ENCODE measurements at places on chromosomes 6 and 20.

GRCh38 chr20:6053064-6053775 lies 640 bp downstream of the LRRN4 start:
- DNase-seq, result no peak

DNA sequence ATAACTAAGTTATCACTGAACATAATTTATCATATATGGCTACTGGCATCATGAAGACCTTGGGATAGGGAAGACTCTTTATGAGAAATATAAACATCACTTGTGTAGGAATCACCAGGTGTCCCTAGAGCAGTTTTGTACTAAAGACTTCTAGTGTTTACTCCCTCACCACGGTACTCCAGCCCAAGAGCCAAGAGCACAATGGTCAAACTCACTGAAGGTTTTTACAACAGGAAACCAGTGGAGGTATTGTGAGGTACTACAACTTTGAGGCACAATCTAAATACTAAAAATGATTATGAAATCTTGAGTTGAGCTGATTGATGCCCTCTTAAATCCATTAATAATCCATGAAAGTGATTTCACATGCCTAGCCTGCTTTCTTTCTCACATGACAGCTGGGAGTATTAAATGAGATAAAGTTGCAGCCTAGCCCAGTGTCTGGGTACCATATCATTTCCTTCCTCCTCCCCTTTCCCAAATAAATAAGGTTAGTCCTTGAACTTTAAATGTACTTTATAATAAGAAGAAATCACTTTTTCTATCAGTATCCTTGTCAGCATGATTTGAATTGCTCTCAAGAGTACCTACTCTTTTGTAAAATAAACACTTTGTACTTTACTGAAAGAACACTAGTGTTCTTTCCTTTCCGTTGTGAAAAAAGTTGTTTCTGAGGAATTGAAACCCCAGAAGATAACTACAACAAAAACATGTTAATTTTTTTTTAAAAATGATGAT lies 26.5 kb downstream of the GLO1 start:
- no peak for DNase-seq

DNA sequence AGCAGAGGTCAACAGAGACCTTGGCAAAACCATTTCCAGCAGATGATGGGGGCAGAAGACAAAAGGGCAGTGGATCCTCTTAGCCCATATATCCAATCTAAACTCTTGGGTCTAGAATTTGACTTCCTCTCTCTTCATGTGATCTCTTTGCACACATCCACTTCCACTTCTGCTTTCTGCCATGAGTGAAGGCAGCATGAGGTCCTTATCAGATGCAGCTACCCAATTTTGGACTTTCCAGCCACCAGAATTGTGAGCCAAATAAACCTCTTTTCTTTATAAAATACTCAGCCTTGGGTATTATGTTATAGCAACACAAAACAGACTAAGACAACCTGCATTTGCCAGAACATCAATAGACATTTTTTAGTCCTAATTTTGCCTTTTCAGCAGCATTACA lies 191.6 kb downstream of the ADAT2 start:
- DNase-seq, result no peak

GRCh38 chr6:155883334-155883731 lies 427.7 kb upstream of the NOX3 start:
- no peak for DNase-seq

DNA sequence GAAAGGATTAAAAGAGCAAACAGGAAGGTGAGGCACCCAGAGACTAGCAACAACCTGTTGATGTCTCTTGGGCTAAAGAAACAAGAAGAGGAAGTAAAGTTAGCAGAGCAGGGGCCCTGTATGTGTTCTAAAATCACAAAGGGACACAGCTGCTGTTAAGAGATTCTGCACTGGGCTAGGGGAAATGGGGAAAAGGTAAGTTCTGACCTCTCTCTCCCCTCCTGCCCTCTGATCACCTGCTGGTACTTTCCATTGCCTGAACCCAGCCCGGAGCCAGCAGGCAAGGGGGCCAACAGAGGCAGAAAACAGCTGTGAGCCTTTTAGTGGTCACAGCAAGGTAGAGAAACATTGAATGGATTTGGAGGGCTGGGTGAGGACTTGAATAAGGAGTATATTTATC lies 13.5 kb upstream of the CNR1 start:
- no peak for DNase-seq

- peak; percentile 71 for DNase-seq
These were observed at the start of gene EZR for GRCh38 chr6:158819213-158819976. Gene EZR, minus strand, starts transcription at chr6:158819368. Its CDS starts 1,275 bp downstream, at chr6:158818093.

GRCh38 chr6:138430361-138431145 lies 26.5 kb downstream of the HEBP2 start:
- no peak for DNase-seq

DNA sequence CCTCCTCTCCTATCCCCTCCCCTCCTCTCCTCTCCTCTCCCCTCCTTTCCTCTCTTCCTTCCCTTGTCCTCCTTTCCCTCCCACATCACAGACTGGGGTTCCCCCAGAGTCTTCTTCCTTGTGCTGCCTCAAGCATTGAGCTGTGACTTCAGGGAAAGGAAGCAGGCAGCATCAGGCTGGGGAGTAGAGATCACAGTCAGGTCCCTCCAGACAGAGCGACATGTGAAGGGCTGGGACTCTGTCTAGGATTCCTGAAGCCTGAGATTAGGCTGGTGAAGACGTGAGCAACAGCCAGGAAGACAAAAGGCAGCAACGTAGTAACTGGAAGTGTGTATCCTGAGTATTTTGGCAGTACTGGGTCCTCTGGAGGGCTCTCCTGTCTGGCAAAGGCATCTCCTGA lies 265.4 kb upstream of the SUPT3H start:
- DNase-seq, result no peak

GRCh38 chr20:1225263-1225782 lies 521 bp upstream of the RAD21L1 start:
- no peak for DNase-seq

DNA sequence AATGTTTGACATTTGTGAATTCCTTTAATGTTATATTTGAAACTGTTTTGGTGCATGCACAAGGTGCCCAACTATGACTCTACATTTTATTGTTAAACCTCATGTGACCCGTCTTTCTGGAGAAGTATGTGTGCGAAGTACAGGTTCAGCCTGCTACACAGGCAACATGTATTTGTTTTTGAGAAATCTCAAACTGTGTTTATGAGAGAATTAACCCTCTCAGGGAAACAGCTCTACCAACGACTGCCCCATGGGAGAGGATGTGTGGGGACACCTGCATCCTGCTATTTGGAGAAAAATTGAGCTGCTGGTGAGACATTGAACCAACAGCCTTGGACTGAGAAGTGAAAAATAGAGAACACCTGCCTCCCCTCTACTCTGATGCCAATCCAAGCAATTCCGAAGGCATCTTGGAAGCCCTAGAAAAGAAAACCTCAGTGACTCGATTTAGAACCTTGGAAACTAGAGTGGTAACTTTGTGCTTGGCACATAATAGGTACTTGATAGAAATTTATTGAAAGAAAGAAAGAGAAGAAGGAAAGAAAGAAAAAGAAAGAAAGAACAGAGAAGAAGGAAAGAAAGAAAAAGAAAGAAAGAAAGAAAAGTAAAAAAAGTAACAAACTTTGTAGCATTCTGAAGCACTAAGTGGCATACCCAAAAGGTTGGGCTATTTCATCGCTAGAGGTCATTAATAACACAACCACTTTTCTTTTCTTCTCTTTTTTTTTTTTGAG lies 2.9 kb upstream of the AKAP12 start:
- DNase-seq, result no peak

GRCh38 chr6:126376682-126377081 lies 36.8 kb downstream of the CENPW start:
- DNase-seq, result no peak

- DNase-seq, result no peak
These were observed 9.5 kb downstream of the PANK2 start for GRCh38 chr20:3898639-3899038.

GRCh38 chr20:50478162-50478990 lies 31.8 kb upstream of the PTPN1 start:
- DNase-seq, result peak; percentile 74

- DNase-seq, result no peak
These were observed 117.8 kb upstream of the CST7 start for GRCh38 chr20:24831232-24831631.

DNA sequence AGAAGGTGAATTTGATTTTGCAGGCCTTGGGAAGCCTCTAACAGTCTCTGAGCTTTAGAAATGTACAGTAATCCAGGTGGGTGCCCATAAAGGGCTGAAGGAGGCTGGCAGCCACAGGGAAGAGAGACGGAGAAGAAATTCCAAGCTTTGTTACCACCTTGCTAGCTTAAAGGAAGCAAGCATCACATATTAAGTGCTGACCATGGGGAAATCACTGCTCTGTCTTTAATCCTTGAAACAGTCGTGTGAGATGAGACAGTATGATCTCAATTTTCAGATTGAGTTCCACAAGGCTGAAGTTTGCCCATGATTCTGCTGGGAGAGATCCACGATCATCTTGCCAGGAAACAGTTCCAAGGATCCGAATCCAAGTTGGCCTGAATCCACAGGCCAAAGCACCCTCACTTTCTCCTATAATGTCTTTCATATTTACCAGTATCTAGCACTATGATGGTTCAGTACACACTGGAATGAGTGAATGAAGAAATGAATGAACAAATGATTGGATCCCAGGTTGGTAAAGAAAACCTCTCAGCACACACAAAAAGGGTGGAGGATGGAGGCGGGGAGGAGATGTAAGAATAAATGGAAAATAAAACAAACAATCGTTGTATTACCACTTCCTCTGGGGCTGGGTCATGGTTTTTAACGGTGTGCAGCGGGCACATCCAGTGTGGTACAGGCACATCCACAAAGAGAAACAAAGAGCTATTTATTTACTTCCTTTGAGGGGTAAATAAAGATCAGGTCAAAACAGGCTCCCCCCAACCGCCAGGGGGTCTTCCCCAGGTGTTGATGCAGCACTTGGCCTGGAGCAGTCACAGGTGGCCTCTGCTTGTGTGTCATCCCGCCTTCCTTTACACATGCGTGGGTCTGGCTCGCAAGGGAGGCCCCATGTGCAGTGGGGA lies 28.2 kb upstream of the TAF8 start:
- peak; percentile 59 for DNase-seq

DNA sequence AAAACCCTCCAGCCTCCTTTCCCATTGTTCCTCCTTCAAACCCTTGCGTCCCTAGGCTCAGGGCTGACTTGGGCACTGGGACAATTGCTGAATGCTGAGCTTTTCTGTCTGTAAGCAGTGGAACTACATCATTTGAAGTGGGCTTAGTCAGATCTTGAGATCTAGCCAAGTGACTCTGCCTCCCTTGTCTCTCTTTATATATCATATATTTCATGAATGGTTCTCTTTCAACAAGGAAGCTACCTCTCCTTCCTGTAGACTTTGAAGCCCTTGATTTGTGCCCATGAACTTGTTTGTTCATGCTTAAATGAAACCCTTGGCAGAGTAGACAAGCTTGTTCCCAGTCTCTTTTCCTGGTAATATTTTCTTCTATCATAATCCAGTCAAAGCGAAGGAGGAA lies 60.0 kb upstream of the KIF13A start:
- no peak for DNase-seq

GRCh38 chr6:170051229-170052172 lies 239.4 kb downstream of the DLL1 start:
- no peak for DNase-seq

DNA sequence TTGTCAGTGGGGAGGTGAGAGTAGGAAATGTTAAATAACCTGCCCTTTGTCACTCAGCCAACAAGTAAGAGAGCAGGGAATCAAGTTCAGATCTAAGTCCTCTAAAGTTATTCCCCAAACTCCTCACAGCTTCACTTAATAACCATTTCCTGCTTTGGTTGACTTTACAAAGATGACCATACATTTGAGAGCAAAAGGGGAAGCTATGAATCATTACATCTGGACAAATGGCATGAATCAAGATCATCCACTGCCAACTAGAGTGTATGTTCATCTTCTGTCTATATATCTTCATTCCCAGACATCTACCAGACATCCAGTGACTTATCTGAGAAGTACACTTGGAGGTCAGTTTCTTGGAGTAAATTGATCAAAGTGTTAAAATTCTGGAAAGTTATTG lies 15.1 kb upstream of the HIVEP2 start:
- no peak for DNase-seq

DNA sequence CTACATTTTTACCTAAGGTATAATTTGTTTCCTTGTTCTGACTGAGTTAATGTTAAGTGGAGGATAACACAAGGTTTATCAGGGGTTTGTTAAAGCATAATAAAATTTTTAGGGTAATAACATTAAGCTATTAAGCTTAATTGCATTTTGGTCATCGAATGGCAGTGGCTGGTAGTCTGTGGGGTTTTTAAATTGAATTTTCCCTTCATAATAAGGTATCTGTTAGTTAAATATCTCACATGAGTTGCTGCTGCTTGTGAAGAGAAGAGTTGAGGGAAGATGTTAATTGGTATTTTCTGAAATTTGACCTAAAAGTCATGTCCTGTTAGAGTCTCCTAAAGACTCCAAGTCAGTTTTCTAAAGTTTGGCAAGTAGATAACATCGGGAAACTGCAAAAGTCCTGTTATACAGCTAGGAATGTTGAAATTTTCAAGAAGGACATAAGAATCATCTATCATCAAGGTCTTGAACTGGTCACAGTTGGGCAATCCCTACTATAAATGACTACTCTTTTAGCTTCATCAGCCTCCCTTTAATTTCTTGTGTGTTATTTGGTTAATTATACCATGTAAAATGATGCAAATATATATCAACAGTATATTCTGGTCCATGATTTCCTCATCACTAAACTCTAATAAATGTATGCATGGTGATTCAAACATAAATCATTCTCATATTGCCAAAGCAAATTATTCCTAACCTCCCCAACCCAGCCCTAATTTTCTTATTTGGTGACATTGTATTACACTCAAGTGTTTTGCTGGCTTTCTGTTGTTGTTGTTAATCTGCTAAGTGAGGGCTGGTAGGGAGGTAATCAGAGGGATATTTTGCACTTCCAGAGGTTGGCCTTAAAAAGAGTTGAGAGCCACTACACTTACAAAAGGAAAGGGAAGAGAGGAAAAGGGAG lies 64.0 kb downstream of the MAP3K5 start:
- DNase-seq, result no peak

GRCh38 chr6:156848533-156848932 lies 71.4 kb downstream of the ARID1B start:
- DNase-seq, result no peak

- no peak for DNase-seq
These were observed 107.9 kb downstream of the DCDC2 start for GRCh38 chr6:24249926-24250325.
